ENCODE measurements at places on chromosomes 7 and 10.

DNA sequence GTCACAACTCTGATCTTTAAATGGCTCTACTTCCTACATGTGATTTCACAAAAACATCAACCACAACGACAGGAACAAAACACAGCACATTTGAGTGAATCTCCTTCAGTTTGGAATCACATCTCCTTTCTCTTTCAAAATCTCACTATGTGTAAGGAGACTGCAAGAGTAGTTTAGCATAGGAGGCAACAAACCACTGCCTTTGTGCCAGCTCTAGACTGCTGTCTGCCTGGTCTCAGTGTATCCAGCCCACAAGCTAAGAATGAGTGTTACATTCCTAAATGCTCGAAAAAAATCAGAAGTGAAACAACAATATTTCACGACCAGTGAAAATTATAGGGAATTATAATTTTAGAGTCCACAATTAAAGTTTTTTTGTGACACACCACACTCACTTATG lies 217.0 kb upstream of the STEAP4 start:
- no peak for DNase-seq

DNA sequence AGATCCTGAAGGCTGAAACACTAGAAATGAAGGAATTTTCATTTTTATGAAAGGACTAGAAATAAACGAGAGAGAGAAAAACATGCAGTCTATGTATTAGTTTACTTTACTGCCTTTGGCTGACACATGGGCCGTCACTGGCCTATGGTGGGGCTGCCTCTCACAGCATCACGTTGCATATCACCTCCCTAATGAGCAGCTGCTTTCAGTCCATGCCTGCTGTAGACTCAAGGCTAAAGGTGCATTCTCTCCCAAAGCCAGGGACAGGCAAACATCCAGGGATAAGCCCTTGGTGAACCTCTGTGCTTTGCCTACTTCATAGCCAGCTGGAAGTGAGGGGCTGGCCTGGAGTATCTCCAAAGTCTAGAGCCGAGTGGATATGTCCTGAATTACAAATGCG lies 359.4 kb downstream of the GPAM start:
- DNase-seq = no peak

GRCh38 chr7:86953219-86953618 lies 106.2 kb downstream of the ELAPOR2 start:
- no peak for DNase-seq

DNA sequence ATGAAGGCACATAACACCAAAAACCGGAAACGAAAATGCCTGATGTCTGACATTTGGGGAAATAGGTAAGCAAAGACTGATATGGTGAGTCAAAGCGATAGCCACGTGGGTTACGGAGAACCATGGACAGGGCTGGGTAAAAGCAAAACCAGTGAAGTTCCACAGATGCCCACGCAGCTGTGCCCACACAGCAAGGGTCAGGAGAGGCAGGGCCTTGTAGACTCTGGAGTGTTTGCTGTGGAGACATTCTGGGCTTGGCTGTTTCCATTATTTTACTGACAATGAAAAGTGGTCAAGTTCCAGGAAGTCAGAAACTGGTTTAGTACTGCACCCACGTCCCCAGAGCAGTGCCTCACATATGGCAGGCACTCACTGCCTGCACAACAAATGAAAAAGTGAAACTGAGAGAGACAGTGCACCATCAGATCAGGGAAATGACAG lies 148.7 kb downstream of the ZMYND11 start:
- no peak for DNase-seq

DNA sequence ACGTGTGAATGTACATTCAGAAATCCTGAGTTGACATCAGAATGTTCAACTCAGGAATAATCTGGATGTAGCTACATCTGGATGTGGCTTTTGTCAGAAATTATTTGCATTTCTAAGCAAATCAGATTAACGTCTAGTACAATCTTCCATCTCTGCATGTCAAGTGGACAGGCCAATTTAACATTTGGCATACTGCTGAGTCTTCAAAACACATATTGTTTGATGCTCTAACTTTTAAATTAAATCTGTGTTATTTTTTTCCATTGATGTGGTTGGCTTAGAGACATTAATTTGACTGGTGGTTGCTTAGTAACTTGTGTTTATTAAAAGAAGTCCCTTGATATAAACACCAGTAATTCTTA lies 3.4 kb downstream of the STAMBPL1 start:
- DNase-seq = no peak

GRCh38 chr7:333393-333764 lies 43.4 kb downstream of the FOXL3 start:
- DNase-seq = no peak

GRCh38 chr7:32395168-32395567 lies 95.0 kb downstream of the LSM5 start:
- no peak for DNase-seq

Measured in naive thymus-derived CD8-positive, alpha-beta T cell (primary cell).